ENCODE measurements at places on chromosomes 11 and 22.

GRCh38 chr11:82719361-82720105, 14.1 kb downstream of the FAM181B start:
- no peak for DNase-seq

DNA sequence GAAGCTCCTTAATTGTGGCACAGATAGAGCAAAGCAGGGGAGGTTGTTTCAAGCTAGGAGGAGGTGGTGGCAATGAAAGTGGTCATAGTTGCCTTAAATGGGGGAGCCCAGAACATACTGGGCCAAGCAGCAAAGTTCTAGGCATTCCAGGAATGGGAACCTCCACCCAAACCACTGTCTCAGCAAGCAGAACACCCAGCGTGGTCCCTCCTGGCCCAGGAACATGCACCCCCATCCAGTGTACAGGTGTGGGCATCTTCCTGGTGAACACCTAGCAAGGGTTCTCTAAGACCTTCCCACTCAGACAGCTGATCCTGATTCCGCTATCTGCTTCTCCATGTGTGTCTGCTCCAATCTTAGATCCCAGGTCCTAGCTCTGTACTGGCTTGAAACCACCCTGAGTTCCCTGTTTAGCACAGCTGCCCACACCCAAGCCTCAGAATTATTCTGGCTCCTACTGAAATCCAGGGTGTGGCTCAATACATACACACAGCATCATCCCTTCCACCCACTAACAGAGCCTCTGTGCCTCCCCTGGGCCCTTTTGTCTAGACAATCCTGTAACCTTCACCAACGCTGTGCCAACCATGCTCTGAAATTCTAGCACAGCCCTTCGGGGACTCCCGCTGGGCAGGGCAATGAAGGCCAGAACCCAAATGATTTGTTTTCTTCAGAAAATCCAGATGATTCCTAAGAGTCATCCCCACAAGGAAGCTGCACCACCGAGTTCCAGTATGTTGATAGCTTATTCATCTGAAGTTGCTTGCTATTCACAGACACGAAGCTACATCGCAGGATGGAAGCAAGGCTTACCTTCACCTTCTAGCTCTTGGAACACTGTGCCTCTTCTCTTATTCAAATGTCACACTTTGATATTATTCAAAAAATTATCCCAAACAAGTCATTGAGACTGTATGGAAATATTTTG, 76.6 kb downstream of the ABTB2 start:
- no peak for DNase-seq

DNA sequence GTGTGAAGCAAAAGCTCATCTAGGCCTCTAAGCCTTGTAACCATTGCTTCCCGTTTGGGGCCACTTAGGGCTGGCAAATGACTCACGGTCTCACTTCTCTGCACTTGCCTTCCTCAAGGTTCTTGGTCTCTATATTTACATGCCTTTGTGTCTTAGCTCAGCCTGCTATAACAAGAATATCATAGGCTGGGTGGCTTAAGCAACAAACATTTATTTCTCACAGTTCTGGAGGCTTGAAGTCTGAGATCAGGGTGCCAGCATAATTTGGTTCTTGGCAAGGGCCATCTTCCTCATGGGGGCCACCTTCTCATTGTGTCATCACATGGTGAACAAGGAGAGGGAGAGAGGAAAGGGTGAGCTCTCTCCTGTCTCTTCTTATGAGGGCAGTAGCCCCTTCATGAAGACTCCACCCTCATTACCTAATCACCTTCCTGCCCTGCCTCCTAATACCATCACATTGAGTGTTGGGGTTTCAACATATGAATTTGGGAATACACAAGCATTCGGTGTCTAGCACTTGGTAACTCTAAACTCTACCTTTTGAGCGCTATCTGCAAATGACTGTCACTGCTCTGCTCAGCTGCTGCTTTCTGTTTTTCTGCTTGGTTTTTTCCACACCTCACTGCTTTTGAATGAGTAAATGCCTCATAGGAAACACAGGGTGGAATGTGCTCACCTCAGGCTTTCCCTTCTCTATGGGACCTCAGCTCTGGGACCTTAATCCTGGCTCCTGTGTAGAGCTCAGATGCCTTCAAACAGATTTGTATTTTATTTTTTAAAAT, 16.2 kb upstream of the ME3 start:
- DNase-seq: no peak

- no peak for DNase-seq
These were observed 31.8 kb upstream of the FLI1 start for GRCh38 chr11:128662076-128662475.

DNA sequence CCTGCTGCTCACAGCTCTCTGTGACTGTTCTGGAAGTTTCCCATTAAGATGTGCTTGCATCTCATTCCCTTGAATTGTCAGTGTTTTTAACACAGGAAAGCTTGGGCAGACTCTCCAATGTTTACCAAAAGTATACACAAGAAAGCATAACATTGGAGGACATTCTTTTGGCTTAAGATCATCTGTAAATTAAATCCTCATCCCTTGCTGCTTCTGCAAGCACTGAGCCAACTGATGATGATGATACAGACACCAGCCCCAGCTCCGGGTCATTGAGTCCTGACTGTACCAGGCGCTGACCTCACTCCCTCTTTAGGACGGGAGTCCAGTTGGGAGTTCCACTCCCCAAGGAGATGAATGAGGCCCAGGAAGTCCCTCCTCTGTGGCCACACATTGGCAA, 23.8 kb downstream of the CD82 start:
- no peak for DNase-seq

- DNase-seq: no peak
These were observed 27.8 kb upstream of the ANO5 start for GRCh38 chr11:22165087-22165486.

DNA sequence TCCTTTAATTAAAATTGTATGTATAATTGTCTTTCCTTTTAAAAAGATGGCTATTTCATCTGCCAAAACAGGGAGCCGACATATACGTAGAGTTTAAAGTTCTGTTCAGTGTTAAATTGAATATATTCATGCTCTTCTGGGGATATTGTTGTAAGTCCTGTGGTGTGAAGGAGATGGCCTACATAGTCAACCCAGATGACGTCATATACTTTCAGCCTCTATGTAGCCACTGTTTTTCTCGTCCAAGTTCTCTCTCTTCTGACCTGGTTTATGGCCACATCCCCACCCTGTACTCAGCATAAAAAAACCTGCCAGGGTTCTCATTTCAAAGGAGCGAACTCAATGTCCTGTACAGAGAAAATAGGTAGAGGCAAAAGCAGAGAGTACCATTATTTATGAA, 509.4 kb upstream of the ARHGAP42 start:
- no peak for DNase-seq

DNA sequence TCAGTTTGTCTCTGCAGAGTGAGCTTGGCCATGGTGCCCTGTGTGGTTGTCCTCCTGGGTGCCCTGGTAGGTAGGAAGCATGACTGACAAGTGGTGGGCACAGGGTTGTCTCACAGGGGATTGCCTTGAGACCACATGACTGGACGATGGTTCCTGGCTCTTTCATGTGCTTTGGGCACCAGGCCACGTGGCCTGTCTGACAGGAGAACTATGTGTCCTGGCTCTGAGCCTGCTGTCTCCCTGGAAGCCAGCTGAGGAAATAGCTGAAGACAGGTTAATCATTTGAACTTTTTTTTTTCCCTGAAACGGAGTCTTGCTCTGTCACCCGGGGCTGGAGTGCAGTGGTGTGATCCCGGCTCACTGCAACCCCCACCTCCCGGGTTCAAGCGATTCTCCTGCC, 93.2 kb downstream of the LDLRAD3 start:
- DNase-seq: no peak

DNA sequence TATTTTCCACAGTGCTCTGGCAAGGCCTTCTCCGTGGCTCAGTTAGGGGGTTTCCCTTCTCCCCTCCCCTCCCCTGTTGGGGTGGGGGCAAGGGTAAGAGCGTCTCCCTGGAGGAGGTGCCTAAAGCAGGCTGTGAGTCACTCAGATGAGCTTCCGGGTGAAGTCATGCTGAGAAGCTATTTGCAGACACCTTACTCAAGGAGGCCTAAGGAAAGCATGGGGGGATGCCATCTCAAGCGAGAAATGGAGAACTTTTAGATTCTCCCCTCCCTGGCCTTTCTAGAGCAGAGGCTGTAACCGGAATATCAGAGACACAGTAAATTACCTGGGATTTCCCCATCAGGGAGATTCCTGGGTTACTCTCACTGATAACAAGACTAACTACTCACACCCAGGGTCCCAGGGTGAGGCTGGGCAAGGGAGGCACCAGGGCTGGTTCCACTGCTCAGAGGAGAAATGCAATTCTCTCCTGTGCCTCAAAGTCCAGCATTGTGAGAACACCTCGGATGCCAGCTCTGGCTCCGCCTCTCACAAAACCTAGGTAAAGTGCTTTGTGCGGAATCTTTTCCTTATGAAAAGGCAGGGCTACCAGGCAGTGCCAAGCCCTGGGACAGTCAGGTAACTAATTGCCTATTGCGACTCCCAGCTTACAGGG, 123.6 kb downstream of the ABTB2 start:
- DNase-seq: no peak

GRCh38 chr11:47516155-47516554, 36.8 kb downstream of the CELF1 start:
- no peak for DNase-seq

GRCh38 chr11:8167796-8168195, 1.0 kb downstream of the RIC3 start:
- DNase-seq: no peak

DNA sequence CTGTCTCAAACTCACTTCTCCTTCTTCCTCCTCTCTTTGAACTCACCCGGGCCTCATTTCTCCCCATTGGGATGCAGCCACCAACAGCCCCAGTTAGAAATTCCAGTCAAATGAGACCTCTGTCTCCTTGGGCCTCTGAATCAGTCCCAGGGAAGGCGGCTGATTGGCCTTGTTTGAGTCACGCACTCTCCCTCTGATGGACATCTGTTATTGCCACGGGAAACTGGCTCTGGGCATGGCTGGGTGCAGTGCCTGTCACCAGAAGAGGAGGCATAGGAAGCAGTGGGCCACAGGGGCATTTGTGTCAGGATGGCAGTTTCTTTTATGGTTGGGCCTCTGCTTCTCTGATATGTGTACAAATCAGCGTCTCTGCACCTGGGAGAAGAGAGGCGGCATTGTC, 9.6 kb upstream of the WNT11 start:
- no peak for DNase-seq

DNA sequence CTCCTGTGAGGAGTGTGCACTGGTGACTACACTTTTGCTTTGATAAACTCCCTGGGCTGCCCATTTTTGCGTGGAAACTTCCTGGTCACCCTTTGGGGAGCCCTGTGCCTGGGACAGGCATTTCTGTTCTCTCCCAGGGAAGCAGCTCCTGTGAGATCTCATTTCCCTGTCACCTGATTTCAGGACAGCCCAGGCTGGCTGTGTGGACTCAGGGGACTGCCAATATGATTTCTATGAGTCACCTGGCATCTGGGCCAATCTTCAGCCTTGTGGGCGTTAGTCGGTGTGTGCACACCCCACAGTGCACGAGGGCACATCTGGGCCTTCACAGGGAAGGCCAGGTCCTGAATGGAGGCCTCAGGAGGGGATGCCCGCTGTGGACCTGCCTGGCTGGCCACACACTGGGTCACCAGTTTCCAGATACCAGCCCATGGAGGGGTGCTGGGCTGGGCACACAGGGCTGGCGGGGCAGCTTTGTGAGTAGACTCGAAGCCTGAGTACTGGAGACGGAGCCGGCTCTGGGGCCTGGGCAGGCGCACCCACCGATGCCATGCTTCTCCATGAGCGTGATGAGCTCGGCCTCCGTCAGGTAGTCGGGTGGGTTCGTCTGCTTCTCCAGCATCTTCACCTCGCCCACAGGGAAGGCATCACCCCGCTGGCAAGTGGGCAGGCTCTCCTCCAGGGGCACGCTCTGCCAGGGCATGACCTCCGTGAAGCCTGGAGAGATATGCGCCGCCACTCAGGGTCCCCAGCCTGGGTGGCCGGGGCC, 9.4 kb upstream of the PPM1F start:
- DNase-seq: no peak

DNA sequence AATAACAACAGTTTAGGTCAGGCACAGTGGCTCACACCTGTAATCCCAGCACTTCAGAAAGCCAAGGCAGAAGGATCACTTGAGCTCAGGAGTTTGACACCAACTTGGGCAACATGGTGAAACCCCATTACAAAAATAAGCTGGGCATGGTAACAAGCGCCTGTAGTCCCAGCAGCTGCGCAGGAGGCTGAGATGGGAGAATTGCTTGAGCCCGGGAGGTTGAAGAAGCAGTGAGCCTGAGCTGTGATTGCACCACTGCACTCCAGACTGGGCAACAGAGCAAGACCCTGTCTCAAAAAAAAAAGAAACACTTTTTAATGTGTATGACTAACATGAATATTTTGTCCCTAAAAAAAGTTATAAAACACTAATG, 24.5 kb upstream of the TFIP11 start:
- no peak for DNase-seq

GRCh38 chr22:32204040-32204855, 625 bp downstream of the RFPL2 start:
- no peak for DNase-seq

DNA sequence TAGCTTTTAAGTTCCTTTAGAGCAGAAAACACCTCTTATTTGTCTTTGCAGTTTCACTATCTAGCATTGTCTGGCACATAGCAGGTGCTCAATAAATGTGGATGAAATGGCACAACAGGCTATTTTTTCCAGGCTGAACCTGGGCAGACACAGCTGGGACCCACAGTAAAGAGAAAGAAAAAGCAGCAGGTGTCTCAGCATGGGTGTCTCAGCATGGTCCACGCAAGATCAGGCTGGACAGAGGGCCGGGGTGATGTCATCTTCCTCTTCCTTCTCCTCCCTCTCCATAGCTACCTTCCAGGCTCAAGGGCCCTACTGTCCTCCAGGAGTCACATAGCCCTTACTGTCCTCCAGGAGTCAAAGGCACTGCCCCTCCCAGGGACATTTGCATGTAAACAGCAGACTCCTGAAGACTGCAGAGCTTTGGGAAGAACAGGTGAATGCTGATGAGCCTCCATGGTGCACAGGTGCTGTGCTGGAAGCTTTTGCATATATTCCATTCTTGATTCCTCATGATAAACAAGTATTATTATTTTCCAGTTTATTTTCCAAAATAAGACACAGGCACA, 65.2 kb downstream of the DSCAML1 start:
- no peak for DNase-seq

GRCh38 chr22:31089160-31090100, 8.3 kb downstream of the SMTN start:
- no peak for DNase-seq

- no peak for DNase-seq
These were observed 6.2 kb downstream of the LDLRAD3 start for GRCh38 chr11:35950082-35950481.
